ENCODE measurements at places on chromosomes 6 and 20.

DNA sequence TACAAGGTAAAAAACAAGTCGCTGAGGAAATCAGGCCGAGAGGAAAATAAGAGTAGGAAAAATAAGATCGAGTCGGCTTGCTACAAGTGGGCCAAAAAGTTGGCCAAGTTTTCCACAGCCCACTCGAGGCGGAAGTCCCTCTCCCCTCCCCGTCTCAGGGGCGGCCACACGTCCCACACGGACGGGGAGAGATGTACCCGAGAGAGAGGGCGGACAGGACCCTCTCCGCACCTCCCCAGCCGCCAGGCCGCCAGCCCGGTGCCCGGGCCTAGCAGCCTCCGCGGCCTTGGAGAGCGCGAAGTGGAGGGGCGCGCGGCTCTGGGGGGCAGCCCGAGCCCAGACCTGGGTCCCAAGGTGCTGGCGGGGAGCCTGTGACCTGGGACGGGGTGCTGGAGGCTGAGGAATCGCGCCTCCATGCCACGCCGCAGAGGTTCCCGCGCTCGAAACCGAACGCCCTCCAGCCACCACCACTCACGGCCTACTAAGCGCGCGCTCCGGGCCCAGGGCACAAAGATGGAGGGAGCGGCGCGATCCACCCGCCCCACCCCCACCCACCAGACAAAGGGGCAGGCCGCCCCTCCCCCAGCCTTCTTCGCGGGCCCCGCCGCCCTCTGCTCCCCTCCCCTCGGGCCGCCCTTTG lies 1.9 kb upstream of the HMGA1 start:
- DNase-seq: no peak

DNA sequence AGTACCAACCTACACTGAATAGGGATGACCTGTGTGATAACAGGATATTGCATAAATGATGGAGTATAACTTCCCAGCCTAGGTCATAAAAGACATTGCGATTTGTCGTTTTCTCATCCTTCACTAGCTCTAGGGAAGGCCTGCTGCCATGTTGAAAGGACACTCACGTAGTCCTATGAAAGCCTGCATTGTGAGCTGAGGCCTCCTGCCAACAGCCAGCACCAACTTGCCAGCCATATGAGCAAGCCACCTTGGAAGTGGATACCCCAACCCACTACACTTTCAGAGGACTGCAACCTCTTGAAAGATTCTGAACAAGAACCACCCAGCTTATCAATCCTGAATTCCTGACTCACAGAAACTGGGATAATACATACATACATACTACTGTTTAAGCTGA lies 3.5 kb upstream of the PANK2 start:
- no peak for DNase-seq

GRCh38 chr6:78598966-78599365 lies 268.4 kb upstream of the IRAK1BP1 start:
- DNase-seq: no peak

DNA sequence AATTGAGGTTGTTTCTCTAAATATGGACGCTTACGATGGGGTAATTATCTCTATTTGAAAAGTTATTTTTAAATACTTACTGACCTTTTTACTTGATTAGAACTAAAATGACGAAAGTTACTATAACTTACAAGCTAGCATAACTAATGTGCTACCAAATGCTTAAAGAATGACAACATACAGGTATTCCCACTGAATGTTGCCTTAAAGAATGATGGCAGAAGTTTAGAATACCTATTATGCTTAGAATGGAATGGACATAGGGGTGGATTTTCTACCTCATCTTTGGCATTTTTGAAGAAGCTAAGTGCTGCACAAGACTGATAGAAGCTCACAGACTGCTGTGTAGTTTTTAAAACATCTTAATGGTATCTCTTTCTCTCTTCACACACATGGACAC lies 284.8 kb downstream of the THBS2 start:
- no peak for DNase-seq

DNA sequence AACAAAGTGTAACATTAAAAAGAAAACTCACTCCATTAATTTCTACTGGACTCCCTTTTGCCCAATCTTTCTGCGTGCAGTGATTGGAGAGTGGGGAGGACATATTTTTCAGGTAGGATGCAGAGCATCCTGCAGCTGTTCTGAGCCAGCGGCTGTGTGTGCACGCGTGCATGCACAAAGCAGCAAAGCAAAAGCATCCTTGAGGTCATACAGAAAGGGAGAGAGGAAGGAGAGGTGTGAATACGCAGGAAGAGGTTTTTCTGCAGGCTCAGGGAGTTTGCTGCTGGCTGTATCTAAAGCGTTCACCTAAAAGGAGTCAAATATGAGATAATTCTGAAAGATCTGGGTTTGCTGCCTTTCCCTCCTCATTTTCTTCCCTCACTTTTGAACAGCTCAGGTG lies 108.4 kb downstream of the HUS1B start:
- no peak for DNase-seq

DNA sequence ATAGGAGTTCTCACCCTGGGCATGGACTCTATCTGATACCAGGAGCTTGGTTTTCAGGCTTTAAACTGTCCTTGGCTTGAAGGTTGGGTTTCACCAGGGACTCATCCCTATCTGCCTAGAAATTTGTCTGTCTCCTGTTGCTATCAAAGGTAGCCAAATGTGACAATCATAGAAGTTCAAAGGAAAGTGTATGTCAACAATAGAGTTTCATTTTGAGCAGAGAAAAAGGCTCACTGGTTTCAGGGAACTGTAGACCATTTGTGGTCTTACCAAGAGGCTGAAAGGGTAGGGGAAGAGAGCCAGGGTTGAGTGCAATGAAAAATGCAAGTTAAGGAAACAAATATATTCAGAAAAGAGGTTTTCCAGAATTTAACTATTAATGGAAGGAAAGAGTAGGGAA lies 966.8 kb upstream of the CITED2 start:
- DNase-seq: no peak

- peak; percentile 57 for DNase-seq
Measured at GRCh38 chr6:85641897-85642773, 551 bp downstream of the SYNCRIP start.

DNA sequence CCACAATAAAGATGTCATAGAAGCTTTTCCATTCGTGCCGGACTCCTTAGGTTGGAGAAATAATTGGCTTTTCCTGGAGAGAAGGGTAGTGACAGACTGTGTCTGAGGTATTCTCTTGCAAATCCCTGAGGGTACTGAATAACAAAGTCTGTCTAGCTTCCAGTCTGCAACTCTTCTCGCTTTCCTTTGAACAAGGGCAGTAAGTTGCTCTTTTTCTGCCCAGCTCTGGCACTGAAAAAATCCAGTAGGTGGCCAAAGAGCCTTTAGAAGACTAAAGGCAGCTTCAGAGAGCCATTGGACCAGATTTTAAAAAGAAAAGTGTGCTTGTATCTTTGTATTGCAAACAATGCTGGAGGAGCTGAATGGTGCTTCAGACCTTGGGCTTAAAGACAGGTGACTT lies 20.7 kb upstream of the RREB1 start:
- peak; percentile 85 for DNase-seq

Measured in neural progenitor cell (in vitro differentiated cells).